ENCODE measurements at places on chromosomes 1 and 21. TPM values are rescaled to one million over a fixed set of nuclear protein-coding genes. Genes with fewer than 3 reads are reported as not detected.

The BRINP2 gene
- 0.11 TPM for total RNA-seq

The EFNA3 gene
- total RNA-seq, result 4.0 TPM

The GPR157 gene
- 6.7 TPM for total RNA-seq

The CELSR2 gene
- total RNA-seq, result 5.8 TPM

The TMOD4 gene
- total RNA-seq, result 0.30 TPM

The SLC1A7 gene
- total RNA-seq, result not detected

The S100A6 gene
- 3,386 TPM for total RNA-seq

The PLA2G2C gene
- total RNA-seq, result not detected

The OPTC gene
- total RNA-seq, result not detected
